ENCODE measurements at places on chromosomes 1 and 21.

GRCh38 chr1:66446261-66447001 lies 87.5 kb upstream of the SGIP1 start:
- peak; percentile 64 for DNase-seq

DNA sequence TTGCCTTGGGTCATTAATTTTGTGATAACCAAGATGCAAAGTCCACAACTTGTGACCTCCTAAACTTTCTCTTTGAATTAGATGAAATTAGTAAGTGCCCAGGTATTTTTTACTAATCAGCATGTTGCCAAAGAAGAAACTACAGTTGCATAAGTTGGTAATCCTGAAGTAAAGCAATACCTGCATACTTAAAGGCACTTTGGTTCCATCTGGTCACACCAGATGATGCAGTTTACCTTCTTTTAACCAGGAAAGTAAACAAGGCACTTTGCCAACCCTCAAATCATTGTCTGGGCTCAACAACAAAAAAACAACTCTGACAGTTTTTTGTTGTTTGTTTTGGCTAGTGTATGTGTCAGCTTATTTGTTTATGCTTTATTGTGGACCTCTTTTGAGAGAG lies 55.5 kb upstream of the DYNLT5 start:
- peak; percentile 71 for DNase-seq

- DNase-seq = no peak
These were observed 48.6 kb upstream of the EXO1 start for GRCh38 chr1:241799416-241799815.

DNA sequence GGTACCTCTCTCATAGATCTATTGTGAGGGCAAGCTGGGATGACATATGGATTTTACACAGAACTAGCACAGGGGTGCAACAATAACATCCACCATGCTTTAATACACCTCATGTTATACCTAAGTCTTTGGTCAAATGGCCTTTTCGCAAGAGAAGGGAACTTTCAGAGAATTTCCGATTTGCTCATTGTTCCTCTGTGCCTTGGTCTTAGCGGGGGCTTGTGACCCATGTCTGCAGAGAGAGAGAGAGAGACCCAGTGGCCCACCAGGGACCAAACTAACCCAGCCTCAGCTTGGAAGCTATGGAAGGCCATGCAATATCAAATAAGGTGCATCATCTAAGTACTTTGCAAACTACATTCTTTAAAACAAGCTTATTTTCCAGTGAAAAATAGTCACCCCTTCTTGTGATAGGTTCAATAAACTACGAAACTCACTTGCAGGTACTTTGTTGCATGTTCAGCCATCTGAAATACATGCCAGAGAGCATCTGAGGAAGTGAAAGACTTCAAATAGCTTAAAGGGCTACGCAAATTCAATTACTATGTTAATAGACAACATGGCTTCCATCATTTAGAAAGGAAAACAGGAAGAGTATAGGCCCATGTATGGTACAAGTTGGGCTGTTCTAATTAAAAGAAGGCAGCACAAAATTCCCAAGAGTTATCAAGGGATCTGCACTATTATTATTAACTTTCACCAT lies 100.7 kb downstream of the KCNN3 start:
- DNase-seq = no peak

- peak; percentile 70 for DNase-seq
These were observed 43.3 kb downstream of the LRRC53 start for GRCh38 chr1:74468982-74469603.

DNA sequence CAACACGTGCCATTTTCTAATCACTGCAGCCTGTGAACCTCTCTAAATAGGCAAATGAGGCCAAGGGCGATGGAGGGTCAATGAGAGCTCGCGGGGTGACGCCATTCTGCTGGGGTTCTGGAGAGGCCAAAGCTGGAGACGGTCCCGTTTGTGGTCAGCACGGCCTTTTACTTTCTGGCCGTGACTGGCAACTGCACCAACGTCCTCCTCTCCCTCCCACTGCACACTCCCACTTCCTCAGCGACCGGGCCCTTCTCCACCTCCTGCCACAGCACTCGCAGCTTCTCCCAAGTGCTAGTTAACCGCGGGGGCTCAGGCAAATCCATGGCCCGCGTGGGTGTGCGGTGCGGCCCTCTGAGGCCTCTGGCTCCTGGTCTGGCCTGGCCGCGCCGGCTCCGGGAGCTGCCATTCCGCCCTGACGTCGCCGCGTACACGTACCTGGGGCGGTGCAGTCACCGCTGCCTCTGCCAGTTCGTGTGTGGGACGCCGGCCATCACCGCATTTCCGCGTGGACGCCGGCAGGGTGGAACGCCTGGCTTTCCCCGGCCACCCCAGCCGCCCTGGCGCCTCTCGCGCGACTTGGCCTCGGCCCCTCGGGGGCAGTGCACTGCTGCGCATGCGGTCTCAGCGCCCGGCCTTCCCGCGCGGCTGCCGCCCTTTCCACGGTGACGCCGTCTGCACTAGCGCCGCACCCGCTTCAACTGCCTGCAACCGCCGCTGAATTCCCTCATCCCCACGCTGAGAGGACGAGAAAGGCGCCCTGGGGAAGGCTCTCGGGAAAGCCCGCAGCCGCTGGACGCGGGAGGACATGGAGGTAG lies 18.2 kb downstream of the OR2C3 start:
- DNase-seq = no peak

GRCh38 chr1:64960731-64961130 lies 5.6 kb downstream of the JAK1 start:
- DNase-seq = peak; percentile 72

DNA sequence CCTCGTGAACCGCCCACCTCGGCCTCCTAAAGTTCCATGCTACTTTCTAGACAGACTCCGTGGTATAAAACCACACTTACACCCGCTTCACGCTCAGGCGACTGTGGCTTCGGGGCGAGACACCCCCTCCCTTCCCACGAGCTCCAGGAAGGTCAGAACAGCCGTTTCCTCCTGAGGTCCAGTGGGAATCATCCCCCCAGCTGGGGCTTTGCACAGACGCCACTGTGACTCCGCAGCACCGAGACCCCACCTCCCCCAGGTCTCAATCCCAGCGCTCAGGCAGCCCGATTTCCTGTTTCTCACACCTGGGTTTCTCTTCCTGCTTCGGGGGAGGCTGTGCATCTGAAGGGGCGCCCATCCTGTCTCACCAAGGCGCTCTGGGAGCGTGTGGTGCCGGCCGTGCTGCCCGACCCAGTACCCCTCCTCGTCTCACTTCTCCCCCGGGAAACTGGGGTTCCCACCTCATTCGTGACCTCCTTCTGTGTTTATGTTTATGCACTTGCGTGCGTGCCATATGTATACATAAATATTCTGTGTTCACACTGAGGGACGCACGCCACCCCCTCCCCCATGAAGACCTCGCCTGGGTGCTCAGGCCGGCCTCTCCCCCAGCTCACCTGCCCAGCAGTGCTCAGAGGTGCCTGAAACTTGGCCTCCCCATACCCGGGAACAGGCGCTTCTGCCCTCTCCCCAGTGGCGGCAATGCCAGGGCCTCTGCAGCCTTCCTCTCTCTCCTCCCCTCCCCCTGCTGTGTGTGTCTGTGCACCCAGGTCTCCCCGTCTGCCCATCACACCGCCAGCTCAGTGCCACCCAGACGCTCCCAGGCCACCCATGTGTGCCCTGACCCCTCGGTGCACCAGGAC lies 14.6 kb downstream of the SLC35E2B start:
- DNase-seq = no peak

GRCh38 chr1:67228791-67229190 lies 62.5 kb downstream of the IL23R start:
- no peak for DNase-seq

DNA sequence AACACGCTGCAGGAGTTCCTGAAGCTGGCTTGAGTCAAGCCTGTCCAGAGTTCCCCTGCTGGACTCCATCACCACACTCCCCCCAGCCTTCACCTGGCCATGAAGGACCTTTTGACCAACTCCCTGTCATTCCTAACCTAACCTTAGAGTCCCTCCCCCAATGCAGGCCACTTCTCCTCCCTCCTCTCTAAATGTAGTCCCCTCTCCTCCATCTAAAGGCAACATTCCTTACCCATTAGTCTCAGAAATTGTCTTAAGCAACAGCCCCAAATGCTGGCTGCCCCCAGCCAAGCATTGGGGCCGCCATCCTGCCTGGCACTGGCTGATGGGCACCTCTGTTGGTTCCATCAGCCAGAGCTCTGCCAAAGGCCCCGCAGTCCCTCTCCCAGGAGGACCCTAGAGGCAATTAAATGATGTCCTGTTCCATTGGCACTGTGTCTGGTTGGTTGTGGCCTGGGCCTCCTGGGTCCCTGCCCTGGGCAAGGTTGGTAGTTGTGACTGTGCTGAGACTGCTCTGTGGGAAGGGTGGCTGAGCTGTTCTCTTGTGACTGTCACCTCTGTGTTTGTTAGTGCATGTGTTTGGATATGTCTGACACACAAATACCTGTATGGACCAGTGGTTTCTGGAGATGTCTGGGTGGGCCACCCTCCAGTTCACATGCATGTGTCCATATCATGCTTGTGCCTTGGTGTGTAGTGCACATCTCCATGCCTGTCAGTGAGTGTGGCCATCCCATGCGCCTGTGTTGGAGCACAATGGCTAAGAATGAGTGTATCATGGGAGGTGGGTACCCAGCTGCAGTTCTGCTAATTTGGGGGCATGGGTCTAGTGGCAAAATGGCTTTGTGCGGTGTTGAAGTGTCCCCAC lies 1.4 kb downstream of the SH3BGRL3 start:
- no peak for DNase-seq

DNA sequence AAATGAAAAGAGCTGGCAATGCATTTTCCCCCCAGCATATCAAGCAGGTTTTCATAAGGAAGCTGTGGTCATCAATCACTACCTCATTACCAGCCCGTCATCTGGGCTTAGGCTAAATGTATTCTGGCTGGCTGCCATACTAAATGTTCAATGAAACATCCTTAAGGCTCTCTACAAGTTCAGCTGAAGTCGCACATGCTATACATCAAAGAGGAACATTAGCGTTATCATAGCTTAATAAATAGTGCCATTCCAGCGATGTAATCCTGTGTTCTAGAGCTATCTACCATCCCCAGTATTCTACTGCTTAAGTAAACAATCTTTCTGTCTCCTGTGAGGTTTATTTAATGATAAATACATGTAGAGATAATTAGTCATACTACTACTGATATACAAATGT lies 288.8 kb downstream of the DPYD start:
- peak; percentile 6 for DNase-seq

- DNase-seq = no peak
These were observed 319.8 kb downstream of the HMCN1 start for GRCh38 chr1:186054003-186054402.

GRCh38 chr1:2975466-2976179 lies 45.6 kb upstream of the ACTRT2 start:
- no peak for DNase-seq

- peak; percentile 98 for DNase-seq
These were observed 705 bp upstream of the SLC50A1 start for GRCh38 chr1:155134880-155135414.

DNA sequence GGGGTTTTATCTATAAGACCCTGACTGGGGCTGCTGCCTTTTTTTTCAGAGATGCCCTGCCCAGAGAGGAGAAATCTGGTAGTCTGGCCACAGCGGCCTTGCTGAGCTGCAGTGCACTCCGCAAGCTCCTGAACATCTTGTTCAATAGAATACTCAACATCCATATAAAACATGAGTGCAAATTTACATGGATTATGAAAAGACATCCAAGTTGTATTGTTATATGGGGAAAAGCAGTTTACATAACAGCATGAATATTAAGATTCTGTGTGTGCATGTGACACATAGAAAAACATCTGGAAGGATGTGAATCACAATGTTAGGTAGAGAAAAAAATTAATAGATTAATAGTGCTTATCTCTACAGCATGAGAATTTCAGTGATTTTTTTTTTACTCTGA lies 16.4 kb downstream of the COG2 start:
- DNase-seq = no peak

- DNase-seq = no peak
These were observed 346.2 kb upstream of the ZRANB2 start for GRCh38 chr1:71427066-71427465.

- DNase-seq = no peak
These were observed 46.0 kb upstream of the FOXO6 start for GRCh38 chr1:41315146-41315822.

DNA sequence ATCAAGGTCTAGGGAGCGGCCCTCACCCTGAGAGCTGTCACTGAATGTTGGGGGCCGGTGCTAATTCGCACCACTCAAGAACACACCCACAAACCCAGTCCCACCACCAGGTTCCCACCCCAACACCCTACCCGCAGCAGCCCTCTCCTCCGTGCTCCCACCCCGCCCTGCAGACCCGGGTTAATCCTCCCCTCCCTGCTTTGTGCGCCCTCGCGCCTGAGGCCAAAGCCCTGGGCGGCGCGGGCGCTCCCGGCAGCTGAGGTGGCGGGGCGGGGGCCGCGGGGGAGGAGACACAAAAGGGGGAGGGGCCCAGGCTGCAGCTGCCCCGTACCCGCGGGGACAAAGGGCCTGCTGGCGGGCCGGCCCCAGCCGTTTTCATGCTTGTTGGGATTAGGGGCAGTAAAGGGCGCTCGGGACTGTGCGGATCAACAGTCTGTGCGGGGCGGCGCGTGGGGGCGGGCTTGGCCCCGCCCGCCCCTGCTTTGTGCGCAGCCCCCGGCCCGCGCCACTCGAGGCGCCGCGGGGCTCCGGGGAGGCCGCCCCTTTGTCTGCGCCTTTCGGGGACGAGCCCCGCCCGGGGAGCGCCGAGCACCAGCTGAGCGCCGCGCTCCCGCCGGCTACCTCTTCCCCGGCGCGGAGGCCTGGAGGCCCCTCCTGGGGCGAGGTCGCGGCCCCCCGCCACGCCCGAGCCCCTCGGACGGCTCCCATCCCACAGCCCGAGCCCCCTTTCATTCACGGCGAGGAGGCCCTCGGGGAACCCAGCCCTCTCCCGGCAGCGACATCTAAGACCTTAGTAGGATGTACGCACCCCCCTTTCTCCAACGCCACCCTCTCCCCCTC lies 10.9 kb downstream of the C1orf216 start:
- DNase-seq = no peak

- no peak for DNase-seq
These were observed 13.0 kb upstream of the GPR137B start for GRCh38 chr1:236129306-236129705.

DNA sequence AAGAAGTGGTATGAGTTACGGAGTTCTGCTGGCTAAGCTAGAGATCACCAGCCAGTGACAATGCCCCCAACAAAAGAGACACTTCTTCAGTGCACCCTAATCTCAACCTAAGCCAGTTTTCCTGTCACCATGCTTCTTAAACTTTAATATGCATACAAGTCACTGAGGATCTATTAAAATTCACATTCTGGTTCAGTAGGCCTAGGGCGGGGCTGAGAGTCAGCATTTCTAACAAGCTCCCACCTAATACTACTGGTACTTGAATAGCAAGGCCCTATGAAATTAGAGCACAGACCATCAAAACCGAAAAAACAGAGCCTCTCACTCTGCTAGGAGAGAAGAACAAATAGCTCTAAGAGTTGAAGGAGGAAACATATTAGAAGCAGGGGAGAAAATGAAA lies 7.9 kb downstream of the PSMB4 start:
- DNase-seq = no peak

GRCh38 chr1:76669624-76670315 lies 197.5 kb upstream of the ST6GALNAC5 start:
- DNase-seq = no peak

GRCh38 chr1:12001996-12002493 lies 17.3 kb upstream of the MIIP start:
- no peak for DNase-seq

DNA sequence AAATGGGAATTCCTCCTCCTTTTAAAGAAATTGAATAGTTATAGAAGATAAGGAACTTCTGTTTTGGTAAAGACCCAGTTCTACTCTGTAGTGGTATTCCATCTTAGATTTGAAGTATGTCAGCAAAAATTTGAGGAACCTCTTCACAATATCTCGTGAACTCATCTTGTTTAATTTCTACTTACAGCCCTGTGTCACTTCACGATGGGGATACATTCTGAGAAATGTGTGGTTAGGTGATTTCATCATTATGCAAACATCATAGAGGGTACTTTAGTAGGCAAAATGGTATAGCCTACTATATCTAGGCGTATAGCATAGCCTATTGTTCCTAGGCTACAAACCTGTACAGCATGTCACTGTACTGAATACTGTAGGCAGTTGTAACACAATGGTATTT lies 36.0 kb downstream of the ALG6 start:
- no peak for DNase-seq
